NCI-H524 treated with DMSO at 0.1 percent for 48 hours (cell line): ENCODE measurements at places on chromosomes 6 and 20.

GRCh38 chr6:138544501-138544900 lies 45.2 kb upstream of the NHSL1 start:
- no peak for DNase-seq

DNA sequence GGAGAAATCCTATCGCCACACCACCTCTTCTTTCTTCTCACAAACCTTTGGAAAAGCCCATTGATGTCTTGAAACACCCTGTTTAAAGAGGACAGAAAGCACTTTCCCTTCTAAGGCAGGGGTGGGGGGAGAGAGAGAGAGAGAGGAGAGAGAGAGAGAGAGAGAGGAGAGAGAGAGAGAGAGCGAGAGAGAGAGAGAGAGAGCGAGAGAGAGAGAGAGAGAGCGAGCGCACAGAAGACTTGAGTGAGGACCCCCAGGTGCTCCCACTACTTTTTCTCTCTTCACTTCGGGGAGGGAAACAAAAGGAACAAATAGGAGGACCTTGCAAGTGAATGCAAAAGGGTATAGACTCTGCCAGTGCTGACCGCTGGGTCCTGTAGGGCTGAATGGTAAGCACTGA lies 52.4 kb downstream of the TIAM2 start:
- no peak for DNase-seq

GRCh38 chr6:55388211-55388610 lies 60.9 kb downstream of the GFRAL start:
- DNase-seq, result no peak

DNA sequence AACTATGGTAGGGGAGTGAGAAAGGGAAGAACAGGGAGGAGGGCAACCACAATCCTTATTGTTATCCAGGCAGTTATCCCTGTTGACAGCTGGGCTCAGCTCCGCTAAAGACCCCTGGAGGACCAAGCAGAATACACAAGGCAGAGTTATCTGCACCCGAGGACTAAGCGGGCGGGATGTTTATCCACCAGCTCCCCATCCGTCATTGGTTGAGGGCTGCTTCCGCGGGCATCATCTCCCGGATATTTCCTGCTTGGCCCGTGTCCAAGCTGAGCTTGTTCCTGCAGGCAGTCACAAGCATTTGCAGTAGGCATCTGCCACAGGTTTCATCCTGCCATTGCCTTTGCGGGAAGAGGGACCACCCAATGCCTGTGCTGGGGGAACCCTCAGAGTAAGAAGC lies 102.1 kb downstream of the DLGAP4 start:
- DNase-seq, result no peak

- DNase-seq, result no peak
Measured at GRCh38 chr6:13431059-13431656, 56.2 kb downstream of the GFOD1 start.

- DNase-seq, result no peak
Measured at GRCh38 chr20:32316667-32317066, 39.2 kb downstream of the KIF3B start.

GRCh38 chr6:22091424-22091948 lies 205.3 kb downstream of the PRL start:
- no peak for DNase-seq

DNA sequence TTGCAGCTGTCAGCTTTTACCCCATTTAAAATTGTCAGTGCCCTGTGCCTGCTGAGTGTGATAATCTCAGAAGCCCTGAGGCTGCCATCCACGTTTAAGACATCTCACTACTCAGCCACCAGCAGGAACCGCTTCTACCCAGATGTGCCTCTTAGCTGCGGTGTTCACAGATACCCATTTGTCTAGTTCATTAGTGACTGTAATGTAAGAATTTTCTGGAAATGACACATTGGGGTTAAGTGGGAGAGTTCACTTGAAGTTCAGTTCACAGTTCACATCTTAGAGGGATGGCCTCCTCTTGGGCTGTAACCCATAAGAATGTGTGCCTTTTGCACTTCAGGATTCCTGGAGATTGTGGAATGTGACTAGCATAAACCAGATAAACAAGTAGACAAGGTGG lies 477.7 kb downstream of the BTBD3 start:
- no peak for DNase-seq

DNA sequence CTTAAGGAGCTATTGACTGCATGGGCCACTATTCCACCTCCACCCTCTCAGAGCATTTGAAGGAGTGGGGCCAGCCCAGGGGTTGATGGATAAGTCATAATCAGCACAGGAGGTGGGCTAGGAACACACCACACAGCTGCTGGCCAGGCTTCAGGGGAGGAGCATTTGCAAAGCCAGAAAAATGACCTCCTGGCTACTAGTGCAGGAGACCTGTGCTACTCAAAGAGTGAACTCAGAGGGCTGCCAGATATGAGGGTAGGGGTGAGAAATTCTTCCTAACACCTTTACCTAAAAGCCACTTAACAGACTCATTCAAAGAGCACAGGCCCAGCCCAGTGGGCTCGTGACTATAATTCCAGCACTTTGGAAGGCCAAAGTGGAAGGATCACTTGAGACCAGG lies 210.8 kb downstream of the TBXT start:
- DNase-seq, result no peak
